ENCODE measurements at places on chromosomes 4 and X.

DNA sequence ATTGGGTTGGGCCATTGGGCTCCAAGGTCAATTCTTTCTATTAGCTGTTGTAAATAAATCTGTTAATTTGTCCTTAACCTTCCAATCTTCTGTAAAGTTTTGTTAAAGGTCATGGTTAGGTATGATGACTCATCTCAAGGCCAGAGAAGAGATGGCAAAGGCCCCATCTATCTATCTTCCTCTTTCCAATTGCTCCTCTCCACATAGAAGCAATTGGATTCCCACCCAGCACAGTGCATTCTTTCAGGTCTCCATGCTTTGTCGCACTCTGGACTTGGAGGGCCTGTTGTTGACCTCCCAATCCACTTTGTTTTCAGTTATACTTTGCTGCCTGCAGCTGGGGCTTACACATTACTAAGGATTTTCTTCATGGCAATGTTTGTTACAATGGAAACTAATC lies 118.5 kb downstream of the MFAP3L start:
- DNase-seq = no peak

- DNase-seq = peak; percentile 14
These were observed 16.7 kb downstream of the OPHN1 start for GRCh38 chrX:68416592-68416991.

DNA sequence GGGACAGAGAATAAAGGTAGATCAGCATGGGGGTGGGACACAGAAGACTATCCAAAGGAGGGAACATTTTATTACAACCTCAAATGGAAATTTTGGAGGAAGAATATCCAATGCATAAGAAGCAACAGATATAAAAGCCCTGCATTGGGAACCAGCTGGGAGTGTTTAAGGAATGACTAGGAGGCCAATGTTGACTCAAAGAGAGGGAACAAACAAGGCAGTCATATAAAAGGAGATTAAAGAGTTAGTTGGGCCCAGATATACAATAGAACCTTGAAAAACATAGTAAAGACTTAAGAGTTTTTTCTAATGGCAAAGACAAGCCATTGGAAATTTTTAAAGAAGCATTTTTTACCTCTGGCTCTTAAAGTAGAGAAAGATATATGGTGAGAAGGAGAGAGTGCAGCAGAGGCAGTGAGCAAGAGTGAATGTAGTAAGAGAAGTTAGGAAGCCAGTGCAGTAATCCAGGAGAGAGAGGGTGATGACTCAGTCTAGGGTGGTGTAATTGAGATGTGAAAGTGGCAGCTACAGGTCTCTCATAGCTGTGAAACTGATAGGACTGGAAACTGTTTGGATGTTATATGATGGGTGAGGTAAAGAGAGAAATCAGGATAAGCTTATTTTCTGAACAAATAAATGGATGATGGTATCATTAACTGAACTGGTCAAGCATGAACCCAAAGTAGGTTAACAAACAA lies 182.2 kb upstream of the ATOH1 start:
- no peak for DNase-seq

DNA sequence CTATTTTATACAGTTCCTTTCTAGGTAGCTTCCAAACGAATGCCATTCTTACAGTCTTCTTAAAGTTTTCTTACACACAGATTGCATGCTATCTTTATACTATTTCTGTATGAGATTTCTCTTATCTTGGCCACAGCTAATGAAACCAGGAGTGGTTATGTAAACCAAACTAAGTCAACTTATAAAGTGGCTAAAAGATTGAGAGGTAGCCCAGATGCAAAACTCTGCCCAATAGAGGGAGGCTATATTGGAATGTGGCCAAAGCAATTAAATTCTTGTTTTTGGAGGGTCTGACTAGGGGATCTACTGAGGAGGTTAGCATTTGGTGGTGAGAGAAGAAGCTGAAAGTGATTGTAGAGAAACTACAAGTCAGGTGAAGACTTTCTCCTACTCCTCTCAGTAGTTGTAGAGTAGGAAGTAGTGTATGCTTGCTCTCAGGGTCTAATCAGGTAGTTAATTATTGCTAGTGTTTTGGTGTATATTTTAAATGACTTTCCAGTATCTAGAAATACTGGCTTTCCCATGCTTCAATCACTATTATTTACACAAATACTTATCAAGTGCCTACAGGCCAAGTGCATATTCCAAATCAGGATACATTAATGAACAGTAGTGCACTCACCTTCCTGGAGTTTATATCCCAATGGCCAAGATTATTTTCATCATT lies 104.2 kb upstream of the HPGD start:
- no peak for DNase-seq

DNA sequence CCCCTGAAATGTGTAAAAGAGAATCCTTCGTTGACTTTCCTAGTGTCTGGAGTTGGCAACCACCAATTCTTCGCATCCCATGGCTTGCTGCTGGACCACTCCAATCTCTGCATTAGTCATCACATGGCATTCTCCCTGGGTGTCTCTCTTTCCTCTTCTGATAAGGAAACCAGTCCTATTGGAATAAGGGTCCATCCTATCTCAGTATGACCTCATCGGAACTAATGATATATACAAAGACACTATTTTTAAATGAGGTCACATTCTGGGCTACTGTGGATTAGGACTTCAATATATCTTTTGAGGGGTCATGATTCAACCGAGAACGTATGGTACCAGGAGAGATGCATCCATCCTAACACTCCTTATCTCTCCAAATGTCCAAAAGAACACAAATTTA lies 259.1 kb upstream of the CPEB2 start:
- peak; percentile 2 for DNase-seq

- no peak for DNase-seq
These were observed 278.9 kb downstream of the EPHA5 start for GRCh38 chr4:65391382-65391781.

DNA sequence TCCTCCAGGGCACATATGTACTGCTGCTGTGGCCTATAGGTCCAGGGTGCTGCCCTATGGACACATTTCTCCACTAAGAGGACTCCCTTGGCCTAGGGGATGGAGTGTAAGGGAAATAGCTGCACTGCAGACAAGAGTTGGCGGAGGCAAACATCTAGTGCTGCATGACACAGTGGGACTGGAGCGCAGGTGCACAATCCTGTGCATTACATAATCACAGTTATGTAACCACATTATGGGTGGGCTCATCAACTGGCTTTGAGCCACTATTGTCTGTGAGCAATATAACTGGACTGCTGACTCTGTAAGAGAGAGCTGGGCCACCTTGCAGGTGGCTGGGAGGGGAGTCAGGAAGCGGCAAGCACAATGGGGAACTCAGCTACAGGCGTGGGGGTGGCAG lies 3.2 kb upstream of the TIGD2 start:
- no peak for DNase-seq

Data from EL (cell line).